CD4-positive, alpha-beta T cell (primary cell): ENCODE measurements at places on chromosomes 4 and X. TPM values are rescaled to one million over a fixed set of nuclear protein-coding genes. Genes with fewer than 3 reads are reported as not detected.
A peak's percentile ranks its signal among the peaks of the same experiment; 100 is the strongest.

The SERPINA7 gene
- total RNA-seq, result not detected

The CT45A6 gene
- total RNA-seq, result not detected

The ODAM gene
- total RNA-seq, result not detected

The GATA1 gene
- total RNA-seq, result not detected

The ABCB7 gene
- 13.4 TPM for total RNA-seq

GRCh38 chr4:3753726-3754412 is 12.3 kb upstream of the ADRA2C start:
- no peak for DNase-seq
- H3K4me1 ChIP-seq, result no peaks in the 10 kb centered on the region
- H3K36me3 ChIP-seq, result no peaks in the 10 kb centered on the region
- H3K27me3 ChIP-seq, result peaks cover 5% of the 10 kb centered on the region
- H3K4me3 ChIP-seq, result no peak overlapping the region

GRCh38 chrX:30714138-30714537 is 60.9 kb downstream of the GK start:
- no peak overlapping the region for H3K27ac ChIP-seq
- no peak for DNase-seq
- peaks cover 2% of the 10 kb centered on the region for H3K36me3 ChIP-seq
- H3K4me1 ChIP-seq, result no peaks in the 10 kb centered on the region
- no peaks in the 10 kb centered on the region for H3K27me3 ChIP-seq

- no peaks in the 10 kb centered on the region for H3K36me3 ChIP-seq
- no peak overlapping the region for H3K4me3 ChIP-seq
- no peaks in the 10 kb centered on the region for H3K27me3 ChIP-seq
- no peaks in the 10 kb centered on the region for H3K4me1 ChIP-seq
Observed at GRCh38 chrX:30150196-30150895, 65.0 kb upstream of the MAGEB2 start.

- H3K36me3 ChIP-seq, result no peaks in the 10 kb centered on the region
- H3K4me3 ChIP-seq, result no peak overlapping the region
- H3K4me1 ChIP-seq, result no peaks in the 10 kb centered on the region
Observed at GRCh38 chr4:62018537-62018936, 818.4 kb downstream of the ADGRL3 start.

DNA sequence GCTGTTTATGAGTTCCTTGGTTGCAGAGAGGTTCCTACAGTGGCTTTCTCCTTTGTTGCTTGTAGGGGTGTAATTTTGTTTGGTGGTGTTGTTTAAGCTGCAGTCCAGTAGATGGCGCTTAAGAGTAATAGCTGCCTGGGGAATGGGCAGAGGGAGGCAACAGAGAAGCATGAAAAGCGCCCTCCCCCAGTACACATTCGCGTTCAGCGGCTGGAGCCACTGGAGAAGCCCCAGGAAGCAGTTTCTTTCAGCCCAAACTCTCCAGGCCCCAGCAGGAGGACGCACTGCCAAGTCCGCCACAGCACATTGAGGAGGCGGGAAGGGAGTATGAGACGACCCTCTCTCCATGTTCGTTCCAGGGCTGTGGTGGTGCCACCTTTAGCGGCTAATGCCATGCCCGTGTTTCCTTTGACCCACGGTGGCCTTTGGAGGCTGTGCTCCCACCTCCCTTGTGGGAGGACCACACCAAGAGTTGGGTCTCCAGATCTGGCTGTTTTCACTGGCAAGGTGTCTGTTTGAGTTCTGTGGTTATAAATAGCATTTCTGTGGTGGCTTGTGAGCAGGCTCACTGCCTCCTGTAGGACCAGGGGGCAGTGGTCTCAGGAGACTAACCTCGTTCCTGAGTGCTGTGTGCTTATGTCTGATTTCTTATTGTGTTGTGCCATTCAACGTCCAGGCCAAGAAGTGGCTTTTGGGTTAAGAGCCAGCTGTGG is 252.3 kb downstream of the ARHGAP10 start:
- H3K4me1 ChIP-seq, result peaks cover 4% of the 10 kb centered on the region
- no peak overlapping the region for H3K4me3 ChIP-seq
- no peaks in the 10 kb centered on the region for H3K27me3 ChIP-seq
- no peaks in the 10 kb centered on the region for H3K36me3 ChIP-seq

- H3K27me3 ChIP-seq, result no peaks in the 10 kb centered on the region
- H3K4me1 ChIP-seq, result no peaks in the 10 kb centered on the region
- no peak overlapping the region for H3K27ac ChIP-seq
Observed at GRCh38 chr4:7034262-7035081, 8.7 kb upstream of the TADA2B start.

DNA sequence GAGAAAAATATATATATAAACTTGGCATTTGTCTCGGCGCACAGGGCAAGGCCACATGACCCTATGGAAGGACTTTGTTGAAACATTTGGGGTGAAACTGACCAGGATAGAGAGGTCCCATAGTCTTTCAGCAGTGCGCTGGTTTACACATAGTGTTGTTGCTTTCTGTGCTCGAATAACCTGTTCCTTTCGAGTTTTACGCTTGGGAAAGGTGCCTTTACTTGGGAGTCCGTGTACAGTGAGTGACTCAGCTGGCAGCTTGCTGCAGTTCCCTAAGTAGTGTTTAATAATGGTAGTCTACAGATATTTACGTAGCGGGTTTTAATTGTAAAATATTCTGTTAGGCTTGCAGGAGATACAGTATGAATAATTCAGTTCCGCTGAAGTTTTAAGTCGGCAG is 578 bp downstream of the APOOL start:
- no peaks in the 10 kb centered on the region for H3K27me3 ChIP-seq
- H3K27ac ChIP-seq, result no peak overlapping the region
- H3K4me3 ChIP-seq, result peak overlapping the region; percentile 83
- H3K4me1 ChIP-seq, result peaks cover 6% of the 10 kb centered on the region

- peak; percentile 9 for DNase-seq
- H3K27ac ChIP-seq, result no peak overlapping the region
- H3K36me3 ChIP-seq, result no peaks in the 10 kb centered on the region
Observed at GRCh38 chr4:69881173-69881773, 21.3 kb upstream of the SULT1E1 start.

DNA sequence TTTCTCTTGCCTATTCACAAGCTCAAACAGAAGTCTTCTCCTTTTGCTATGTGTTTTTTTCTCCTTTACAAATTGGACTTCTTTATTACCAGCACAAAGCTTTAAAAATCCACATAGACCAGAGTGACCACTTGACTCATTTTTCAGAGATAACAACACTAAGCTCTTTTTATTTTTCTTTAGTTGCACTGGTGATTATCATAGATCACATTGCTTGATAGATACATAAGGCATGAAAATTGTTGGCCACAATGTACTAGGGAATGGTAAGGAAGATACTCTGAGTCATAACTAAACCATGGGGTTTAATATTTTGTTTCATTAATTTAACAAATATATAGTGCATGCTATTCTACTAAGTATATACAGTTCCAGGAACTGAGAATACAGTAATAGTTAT is 159.0 kb downstream of the GASK1B start:
- H3K4me1 ChIP-seq, result no peaks in the 10 kb centered on the region
- no peaks in the 10 kb centered on the region for H3K27me3 ChIP-seq
- H3K36me3 ChIP-seq, result no peaks in the 10 kb centered on the region
- DNase-seq, result no peak

- DNase-seq, result no peak
- no peaks in the 10 kb centered on the region for H3K27me3 ChIP-seq
- no peak overlapping the region for H3K27ac ChIP-seq
Observed at GRCh38 chrX:156001667-156002021, 4.1 kb downstream of the IL9R start.

- no peak overlapping the region for H3K27ac ChIP-seq
- no peaks in the 10 kb centered on the region for H3K4me1 ChIP-seq
- H3K4me3 ChIP-seq, result no peak overlapping the region
- DNase-seq, result no peak
- H3K27me3 ChIP-seq, result no peaks in the 10 kb centered on the region
- no peaks in the 10 kb centered on the region for H3K36me3 ChIP-seq
Observed at GRCh38 chrX:143854006-143854405, 29.9 kb upstream of the UBE2NL start.

DNA sequence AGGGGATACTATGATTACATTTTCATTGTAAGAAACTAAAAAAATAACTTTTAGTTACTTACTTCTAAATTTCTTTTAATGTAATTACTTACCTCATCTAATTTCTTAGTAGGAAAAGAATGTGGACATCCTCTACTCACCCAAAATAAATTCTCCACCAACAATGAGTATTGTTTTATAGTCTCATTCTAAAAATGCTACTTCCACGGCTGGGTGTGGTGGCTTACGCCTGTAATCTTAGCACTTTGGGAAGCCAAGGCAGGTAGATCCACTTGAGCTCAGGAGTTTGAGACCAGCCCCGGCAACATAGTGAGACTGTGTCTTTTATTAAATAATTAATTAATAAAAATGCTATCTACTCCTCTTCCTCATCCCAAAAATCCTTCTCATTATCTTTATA is 99.8 kb downstream of the PPA2 start:
- peaks cover 14% of the 10 kb centered on the region for H3K36me3 ChIP-seq
- no peaks in the 10 kb centered on the region for H3K27me3 ChIP-seq
- no peak overlapping the region for H3K4me3 ChIP-seq
- no peaks in the 10 kb centered on the region for H3K4me1 ChIP-seq

DNA sequence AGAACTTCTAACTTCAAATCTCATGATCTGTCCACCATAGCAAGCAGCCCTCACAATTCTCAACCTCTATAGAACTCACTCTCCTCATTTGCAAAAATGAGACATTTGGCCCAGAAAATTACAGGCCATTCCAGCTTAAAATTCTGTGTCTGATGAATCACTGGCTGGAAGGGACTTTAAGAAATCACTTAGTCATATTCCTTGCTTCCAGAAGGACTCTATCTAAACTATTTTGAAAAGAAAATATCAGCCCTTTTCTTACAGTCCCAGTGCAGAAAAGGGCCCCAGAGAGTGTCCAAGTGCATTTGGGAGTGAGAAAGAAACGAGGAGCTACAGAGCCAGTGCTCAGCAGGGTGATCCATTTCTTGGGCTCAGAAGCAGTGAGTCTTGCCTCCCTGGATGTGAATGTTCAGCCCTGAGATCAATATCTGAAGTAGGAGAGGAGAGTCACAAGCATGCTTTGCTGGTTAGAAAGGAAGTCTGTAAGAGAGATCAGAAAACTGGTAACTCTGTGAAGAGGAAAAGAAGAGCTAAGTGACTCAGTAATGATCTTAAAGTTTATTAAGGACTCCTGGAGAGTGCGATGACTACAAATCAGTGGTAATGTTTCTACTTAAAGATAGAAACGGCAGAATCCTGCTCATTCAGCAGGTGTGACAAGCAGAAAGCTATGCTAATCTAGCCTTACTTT is 139.8 kb downstream of the PALLD start:
- H3K4me1 ChIP-seq, result no peaks in the 10 kb centered on the region
- H3K4me3 ChIP-seq, result no peak overlapping the region
- no peak overlapping the region for H3K27ac ChIP-seq
- H3K36me3 ChIP-seq, result no peaks in the 10 kb centered on the region
- peaks cover 20% of the 10 kb centered on the region for H3K27me3 ChIP-seq

- H3K27me3 ChIP-seq, result no peaks in the 10 kb centered on the region
- no peak overlapping the region for H3K4me3 ChIP-seq
- no peak for DNase-seq
- no peak overlapping the region for H3K27ac ChIP-seq
- H3K4me1 ChIP-seq, result no peaks in the 10 kb centered on the region
Observed at GRCh38 chrX:41322821-41323603, 10.9 kb upstream of the DDX3X start.

DNA sequence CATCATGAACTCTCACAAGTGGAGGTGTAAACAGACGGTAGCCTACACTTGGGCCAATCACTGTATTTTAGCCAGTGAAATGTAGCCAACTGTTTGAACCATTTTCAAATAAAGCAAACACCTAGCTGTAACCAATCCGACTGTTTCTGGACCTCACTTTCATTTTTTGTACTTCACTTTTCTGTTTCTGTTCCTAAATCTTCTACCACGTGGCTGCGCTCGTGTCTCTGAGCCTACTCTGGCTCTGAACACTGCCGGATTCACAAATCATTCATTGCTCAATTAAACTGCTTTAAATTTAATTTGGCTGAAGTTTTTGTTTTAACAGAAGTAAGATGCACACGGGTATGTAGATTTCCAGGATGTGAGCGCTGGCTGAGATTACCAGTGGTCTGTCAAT is 319.1 kb downstream of the RAPGEF2 start:
- H3K4me1 ChIP-seq, result no peaks in the 10 kb centered on the region
- no peak overlapping the region for H3K4me3 ChIP-seq
- no peaks in the 10 kb centered on the region for H3K36me3 ChIP-seq

DNA sequence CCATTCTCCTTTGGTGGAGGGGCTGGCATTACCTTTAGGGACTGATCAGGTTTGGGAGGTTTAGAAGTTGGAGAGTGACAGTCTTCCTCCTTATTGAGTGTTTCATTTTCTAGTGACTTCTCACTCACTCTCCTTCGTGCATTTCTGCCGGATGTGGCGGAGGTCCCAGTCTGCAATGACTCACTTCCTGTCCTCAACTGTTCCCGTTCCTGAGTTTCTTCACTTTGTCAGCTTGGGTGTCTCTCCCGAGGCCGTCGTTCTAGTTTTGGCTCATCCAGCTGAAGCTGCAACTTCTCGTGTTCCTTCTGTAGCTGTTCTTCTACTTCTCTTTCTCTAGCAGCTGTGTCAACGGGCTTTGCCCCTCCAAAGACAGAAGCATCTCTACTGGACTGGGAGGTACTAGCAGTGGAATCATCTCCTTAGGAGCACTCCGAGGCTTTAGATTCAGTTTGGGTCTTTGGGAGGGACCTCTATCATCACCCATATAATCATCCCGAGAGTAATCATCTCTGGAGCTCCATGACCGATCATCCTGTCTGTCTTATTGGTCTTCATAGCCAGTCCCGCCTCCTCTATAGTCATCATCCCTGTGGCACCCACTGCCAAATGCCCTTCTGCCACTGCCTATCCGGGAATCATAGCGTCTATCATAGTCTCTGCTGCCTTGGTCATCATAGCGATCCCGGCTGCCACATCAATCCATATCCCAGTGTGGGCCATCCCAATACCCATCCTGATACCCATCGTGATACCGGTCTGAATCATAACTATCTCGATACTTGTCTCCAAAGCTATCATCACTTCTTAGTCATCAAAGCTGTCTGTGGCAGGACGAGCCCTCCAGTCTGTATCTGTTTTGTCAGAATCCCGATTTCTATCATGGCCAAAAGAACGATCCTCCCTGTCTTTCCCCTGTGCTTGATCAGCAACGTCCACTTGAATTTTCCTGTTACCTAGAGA is 35.3 kb upstream of the VSIG4 start:
- no peaks in the 10 kb centered on the region for H3K36me3 ChIP-seq
- H3K27me3 ChIP-seq, result no peaks in the 10 kb centered on the region

DNA sequence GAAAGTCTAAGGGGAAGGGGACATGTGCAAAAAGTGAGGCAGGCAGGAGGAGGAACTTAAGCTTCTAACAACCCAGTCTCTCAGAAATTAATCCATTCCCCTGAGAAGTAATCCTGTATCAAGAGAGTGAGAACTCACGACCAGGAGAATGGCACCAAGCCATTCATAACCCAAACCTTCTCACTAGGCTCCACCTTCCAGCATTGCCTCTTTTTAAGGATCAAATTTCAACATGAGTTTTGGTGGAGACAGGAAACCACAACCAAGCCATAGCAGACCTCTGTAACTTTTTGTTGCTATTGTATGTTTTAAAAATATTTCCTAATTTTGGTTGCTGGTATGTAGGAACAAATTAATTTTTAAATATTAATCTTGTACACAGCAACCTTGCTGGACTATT is 32.8 kb downstream of the PASD1 start:
- H3K4me3 ChIP-seq, result no peak overlapping the region
- H3K27ac ChIP-seq, result no peak overlapping the region
- no peak for DNase-seq
- H3K27me3 ChIP-seq, result no peaks in the 10 kb centered on the region
- no peaks in the 10 kb centered on the region for H3K36me3 ChIP-seq
- H3K4me1 ChIP-seq, result no peaks in the 10 kb centered on the region

GRCh38 chr4:171812665-171813525 is at the start of gene GALNTL6:
Gene GALNTL6, plus strand, starts transcription at chr4:171813404.
- H3K36me3 ChIP-seq, result no peaks in the 10 kb centered on the region
- H3K27me3 ChIP-seq, result peaks cover 22% of the 10 kb centered on the region
- H3K4me3 ChIP-seq, result no peak within 1 kb of the TSS
- H3K4me1 ChIP-seq, result no peaks in the 10 kb centered on the region
